Upper lobe of right lung (tissue), 1 donor: ENCODE measurements at places on chromosomes 3 and 15.

- DNase-seq, result no peak
Observed at GRCh38 chr15:58555162-58556027, 123.6 kb downstream of the LIPC start.

- DNase-seq, result no peak
Observed at GRCh38 chr15:96160269-96160668, 170.2 kb upstream of the NR2F2 start.

- no peak for DNase-seq
Observed at GRCh38 chr3:40128166-40128565, 181.3 kb upstream of the EIF1B start.

GRCh38 chr15:47534673-47535072, 182.6 kb upstream of the SEMA6D start:
- no peak for DNase-seq

DNA sequence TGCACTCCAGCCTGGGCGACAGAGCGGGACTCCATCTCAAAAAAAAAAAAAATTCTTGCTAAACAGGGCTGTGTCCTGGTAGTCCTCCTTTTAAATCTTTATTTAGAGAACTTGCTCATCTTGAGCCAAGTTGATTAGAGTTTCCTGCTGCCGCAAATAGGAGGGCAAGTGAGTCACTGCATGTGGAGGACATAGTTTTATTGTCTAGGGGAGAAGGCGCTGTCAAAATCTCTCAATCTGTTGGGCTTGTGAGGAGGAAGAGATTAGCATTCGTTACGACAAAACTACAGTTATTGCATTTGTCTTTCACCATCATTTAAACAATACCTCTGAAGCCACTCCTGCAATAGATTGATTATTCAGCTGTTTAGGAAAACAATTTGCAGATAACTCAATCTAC, 11.5 kb downstream of the MUC4 start:
- DNase-seq, result no peak

GRCh38 chr3:72776-73175, 123.8 kb upstream of the CHL1 start:
- DNase-seq, result no peak

- DNase-seq, result no peak
Observed at GRCh38 chr15:30059771-30060170, 23.0 kb upstream of the GOLGA8J start.

DNA sequence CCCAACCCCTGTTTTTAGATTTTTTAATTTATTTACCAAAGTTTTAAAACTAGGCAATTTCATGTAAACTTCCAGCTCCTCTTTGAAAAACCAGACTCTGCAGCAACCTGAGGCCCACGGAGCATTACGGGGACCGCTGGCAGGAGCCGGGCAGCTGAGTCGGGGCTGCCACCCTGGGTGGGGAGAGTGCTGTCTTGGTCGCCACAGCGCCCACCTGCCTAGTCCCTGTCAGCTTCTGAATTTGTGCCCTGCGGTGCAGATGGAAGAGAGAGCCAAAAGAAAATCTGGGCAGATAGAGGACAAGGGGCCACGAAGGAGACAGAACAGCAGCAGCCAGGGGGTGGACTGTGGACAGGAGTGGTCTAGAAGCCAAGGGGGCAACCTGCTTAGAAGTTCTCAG, 34.6 kb downstream of the PXYLP1 start:
- no peak for DNase-seq

DNA sequence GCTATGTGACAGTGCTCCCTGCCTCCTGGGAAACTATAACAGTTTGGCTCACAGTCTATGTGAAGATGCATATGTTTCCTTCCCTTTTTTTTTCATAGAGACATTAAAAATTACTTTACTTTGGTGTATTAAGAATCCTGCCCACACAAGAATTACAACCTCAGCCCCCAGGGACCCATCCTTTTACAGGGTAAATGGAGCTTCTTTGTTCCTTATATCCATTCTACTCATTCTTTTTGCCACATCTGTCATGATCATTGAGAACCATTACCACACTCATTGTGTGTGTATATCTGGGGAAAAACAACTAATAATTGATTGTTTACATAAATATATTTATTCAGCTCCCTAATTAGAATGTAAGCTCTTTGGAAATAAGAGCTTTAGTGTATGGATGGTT, 157.4 kb downstream of the SSR3 start:
- no peak for DNase-seq

DNA sequence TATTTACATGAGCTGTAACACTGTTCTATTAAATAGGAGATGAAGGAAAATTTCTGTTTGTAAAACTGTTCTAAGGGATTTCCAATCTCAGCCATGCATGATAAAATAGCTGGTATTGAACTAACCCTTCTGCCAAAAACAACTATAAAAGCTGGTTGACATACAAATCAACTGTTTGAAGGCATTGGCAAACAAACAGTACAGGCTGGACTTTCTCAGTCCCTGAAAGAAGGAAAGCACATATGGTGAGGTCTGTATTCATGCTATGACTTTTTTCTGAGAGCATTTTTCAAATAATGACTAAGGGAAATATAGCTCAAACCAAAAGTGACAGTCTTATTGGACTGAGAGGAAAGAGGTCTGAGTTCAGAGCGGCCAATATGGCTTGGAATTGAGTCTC, 117.0 kb upstream of the CCDC54 start:
- no peak for DNase-seq

- DNase-seq, result no peak
Observed at GRCh38 chr3:34864011-34864410, 775.3 kb upstream of the ARPP21 start.
